Left hindlimb (tissue), 1 donor: ENCODE measurements at places on chromosomes 2 and 18.

DNA sequence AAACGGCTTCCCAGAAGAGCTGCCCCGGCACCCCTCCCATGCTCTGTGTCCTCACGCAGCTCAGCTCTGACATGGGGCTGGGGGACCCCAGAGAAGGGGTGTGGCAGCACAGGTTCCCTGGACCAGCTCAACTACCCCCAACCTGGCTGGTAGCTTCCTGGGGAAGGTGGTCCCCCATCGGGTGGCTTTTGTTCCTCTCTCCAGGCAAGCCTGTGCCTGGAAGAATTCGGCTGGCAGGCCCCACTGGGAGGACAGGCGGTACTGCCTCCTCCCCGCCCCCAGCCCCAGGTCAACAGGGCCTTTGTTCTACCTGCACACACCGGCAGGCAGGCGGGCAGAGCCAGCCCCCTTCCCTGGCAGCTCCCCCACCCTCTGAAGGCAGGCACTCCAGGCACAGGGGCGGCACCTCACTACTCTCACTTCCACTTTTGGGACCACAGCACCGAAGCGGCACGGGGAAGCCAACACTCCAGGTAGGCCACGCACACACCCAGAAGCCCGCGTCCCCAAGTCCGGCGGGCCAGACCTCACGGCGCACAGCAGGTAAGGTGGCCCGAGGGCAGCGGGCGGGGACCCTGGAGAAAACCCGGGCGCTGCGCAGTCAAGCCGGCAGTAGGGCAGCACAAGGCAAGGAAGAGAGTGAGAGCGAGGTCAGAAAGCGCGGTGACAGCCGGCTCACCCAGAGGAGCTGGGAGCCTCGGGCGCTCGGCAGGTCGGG lies 1.3 kb downstream of the HS6ST1 start:
- DNase-seq, result peak; percentile 47

- DNase-seq, result no peak
Measured at GRCh38 chr2:46737577-46737976, 178.0 kb downstream of the MCFD2 start.

- DNase-seq, result no peak
Measured at GRCh38 chr2:202109737-202110184, 36.7 kb downstream of the KIAA2012 start.

GRCh38 chr2:151844211-151844896 lies 16.1 kb upstream of the ARL5A start:
- DNase-seq, result no peak

DNA sequence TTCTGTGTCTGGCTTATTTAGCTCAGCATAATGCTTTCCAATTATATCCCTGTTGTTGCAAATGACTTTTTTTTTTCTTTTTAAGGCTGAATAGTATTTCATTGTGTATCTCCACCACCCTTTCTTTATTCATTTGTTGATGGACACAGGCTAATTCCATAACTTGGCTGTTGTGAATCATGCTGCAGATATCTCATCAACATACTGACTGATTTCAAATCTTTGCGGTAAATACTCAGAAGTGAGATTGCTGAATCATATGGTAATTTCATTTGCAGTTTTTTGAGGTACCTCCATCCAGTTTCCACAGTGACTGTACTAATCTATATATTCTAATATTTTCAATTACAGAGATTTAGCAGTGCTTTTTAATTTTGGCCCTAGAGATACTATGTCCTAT lies 266.2 kb downstream of the TMX3 start:
- no peak for DNase-seq

- no peak for DNase-seq
Measured at GRCh38 chr2:158127380-158127804, 25.7 kb downstream of the UPP2 start.

DNA sequence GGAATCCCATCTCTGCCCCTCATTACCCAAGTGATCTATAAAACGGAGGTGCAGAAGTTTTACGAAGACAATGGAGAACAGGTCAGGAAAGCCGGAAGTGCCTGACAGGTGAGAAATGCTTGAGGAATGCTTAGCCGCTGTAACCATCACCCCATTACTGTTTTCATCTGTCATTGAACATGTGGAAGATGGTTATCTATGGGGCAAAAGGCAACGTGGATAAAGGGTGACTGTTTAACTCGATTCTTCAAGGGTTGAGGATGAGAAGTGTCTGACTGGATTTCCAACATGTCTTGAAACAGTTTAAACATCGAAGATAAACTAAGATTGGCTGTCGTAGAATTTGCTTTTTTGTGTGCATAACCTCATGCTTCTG lies 17.3 kb downstream of the HK2 start:
- no peak for DNase-seq

DNA sequence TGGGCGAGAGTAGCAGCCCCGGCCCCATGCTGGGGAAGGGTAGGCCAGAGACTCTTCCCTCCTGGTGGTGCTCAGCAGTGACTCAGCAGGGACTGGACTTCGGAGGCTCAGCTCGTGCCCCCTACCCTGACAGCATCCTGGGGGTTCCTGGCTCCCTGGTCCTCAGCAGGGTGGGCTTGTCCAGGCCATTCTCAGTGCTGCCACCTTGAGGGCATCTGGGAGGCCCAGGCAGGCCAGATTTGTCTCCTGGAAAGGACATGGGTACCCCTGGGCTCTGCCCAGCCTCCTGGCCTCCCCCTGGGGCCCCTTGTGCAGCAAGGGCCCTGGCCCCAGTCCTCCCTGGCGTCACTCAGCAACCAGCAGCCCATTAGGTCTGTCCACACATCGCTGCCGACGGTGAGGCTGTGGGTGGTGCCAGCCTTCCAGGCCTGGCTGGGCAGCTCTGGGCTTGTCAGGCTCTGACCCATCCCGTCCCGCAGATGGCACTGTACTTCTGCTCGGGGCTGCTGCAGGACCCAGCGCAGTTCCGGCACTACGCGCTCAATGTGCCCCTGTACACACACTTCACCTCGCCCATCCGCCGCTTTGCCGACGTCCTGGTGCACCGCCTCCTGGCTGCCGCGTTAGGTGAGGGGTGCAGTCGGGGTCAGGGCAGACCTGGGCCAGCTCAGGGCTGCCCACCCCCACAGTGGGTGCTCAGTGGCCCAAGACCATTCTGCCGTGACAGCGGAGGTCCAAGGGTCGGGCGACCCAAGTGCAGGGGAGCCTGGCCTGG lies 45.0 kb upstream of the ALPP start:
- DNase-seq, result peak; percentile 30

GRCh38 chr2:96470636-96471035 lies 34.5 kb downstream of the NEURL3 start:
- DNase-seq, result no peak
